ENCODE measurements at places on chromosomes 5 and 9. TPM values are rescaled to one million over a fixed set of nuclear protein-coding genes. Genes with fewer than 3 reads are reported as not detected.
A peak's percentile ranks its signal among the peaks of the same experiment; 100 is the strongest.

DNA sequence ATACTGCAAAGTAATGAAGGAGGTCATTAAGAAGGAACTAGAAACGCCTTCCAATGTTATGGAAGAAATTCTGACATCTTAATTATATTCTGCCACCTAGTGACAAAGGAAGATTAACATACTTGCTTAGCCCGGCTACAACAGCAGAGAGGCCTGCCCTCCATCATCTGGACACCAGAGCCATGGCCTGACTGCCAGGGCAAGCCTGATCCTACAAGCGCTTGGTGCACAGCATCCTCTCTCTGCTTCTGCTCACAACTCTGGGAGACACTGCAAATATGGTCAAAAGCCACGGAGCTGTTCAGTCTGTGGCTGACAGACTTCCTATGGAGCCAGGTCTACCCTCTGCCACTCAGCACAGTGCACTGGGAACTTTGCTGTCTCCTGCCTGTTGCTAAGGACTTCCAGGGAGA, 87.3 kb upstream of the SLC44A1 start:
- DNase-seq: no peak

- DNase-seq: no peak
Observed at GRCh38 chr5:167920589-167920988, 370.9 kb upstream of the WWC1 start.

- DNase-seq: no peak
Observed at GRCh38 chr5:68515514-68515913, 300.0 kb downstream of the PIK3R1 start.

GRCh38 chr5:94159144-94159543, 417.7 kb upstream of the POU5F2 start:
- DNase-seq: no peak

DNA sequence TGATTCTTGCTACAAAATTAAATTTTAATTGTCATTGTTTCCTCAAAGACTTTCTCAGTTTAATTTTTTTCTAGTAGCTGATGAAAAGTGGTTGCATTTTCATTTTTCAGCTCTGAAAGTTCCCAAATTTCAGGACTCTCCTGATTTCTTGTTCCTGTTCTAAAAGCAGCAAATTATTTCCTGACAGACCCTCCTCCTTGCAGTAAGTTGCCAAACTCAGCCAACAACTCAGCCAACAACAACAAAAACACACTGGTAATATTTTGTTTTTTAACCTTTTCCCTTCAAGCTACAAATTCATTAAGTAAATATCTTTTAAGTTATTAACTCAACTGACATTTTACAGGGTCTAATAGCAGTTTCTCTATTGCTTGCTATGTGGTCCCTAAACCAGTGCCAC, 487.8 kb upstream of the NUDT12 start:
- no peak for DNase-seq

GRCh38 chr5:90477073-90477472, 2.4 kb downstream of the POLR3G start:
- peak; percentile 61 for DNase-seq

DNA sequence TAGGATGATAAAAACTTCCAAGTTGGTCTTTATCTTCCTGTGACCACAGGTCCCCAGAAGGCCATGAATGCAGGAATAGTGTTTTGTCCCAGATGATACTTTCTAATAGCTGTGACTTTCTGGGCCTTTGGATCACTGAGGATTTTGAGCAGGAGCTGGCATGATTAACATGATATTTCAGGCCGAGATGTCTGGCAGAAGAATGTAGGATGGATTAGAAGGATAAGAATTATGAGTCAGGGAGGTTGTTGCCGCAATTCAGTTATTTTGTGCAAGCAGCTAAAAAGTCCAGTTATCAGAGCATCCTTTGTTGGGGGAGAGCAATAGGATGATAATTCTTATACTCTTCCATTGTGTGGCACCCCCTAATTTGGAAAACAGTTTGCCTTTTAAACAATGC, 189.7 kb downstream of the PSAT1 start:
- DNase-seq: no peak

The MCTP1 gene
- 3.4 TPM for total RNA-seq

The KIF4B gene
- total RNA-seq: 0.08 TPM

The ZBED3 gene
- total RNA-seq: 6.6 TPM
